ENCODE measurements at places on chromosomes 16 and 17.

DNA sequence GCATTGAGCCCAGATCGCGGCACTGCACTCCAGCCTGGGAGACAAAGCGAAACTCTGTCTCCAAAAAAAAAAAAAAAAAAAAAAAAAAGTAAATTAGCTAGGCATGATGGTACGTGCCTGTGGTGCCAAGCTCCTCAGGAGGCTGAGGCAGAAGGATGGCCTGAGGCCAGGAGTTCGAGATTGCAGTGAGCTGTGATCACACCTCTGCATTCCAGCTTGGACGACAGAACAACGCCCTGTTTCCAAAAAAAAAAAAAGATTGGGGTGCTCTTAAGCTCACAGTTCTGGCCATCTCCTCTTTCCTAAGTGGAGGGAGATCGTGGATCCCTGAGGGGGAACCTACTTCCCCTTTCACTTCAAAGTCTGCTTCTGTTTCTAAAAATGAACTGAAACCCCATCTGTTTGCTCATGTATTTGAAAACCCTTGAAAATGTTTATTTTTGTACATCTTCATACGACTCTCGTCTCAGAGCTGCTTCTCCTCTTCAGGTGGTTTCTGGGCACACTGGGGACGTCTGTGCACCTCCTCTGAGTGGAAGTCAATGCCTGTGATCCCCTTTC is 138.8 kb downstream of the PRKCA start:
- no peaks in the 10 kb centered on the region for H3K27me3 ChIP-seq
- no peak overlapping the region for H3K27ac ChIP-seq
- no peaks in the 10 kb centered on the region for H3K36me3 ChIP-seq
- no peak for DNase-seq
- no peak overlapping the region for H3K4me3 ChIP-seq

DNA sequence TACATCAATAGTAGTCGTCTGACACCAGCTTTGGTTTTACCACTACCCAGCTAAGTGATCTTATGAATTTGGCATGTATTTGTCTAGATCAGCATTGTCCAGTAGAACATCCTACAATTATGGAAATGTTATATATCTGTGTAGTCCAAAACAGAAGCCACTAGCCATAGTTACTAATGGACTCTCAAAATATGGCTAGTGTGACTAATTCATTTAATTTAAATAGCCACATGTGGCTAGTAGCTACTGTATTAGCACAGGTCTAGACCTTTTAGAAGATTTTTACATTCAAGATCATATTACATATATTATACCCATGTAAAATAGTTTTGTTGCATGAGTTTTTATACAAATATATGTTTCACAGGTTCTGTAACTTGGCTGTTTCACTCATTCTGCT is 27.0 kb upstream of the NFAT5 start:
- H3K27me3 ChIP-seq: no peaks in the 10 kb centered on the region
- no peak overlapping the region for H3K27ac ChIP-seq
- DNase-seq: no peak
- H3K4me3 ChIP-seq: no peak overlapping the region

DNA sequence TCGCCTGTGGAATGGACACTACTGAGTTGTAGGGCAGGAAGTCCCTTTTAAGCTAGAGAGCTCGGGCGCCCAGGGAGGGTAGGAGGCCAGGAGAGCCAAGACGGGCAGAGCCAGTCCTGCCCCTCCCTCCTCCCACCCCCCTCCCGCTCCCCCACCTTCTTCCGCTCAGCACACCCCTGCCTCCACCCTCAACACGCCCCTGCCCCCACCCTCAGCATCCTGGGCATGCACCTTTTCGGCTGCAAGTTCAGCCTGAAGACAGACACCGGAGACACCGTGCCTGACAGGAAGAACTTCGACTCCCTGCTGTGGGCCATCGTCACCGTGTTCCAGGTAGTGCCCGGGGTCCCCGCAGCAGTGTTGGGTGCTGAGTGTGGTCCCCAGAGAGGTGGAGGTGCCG is 18.3 kb downstream of the TPSG1 start:
- no peak for DNase-seq
- no peaks in the 10 kb centered on the region for H3K4me1 ChIP-seq
- no peaks in the 10 kb centered on the region for H3K36me3 ChIP-seq
- H3K27ac ChIP-seq: no peak overlapping the region
- no peaks in the 10 kb centered on the region for H3K27me3 ChIP-seq

DNA sequence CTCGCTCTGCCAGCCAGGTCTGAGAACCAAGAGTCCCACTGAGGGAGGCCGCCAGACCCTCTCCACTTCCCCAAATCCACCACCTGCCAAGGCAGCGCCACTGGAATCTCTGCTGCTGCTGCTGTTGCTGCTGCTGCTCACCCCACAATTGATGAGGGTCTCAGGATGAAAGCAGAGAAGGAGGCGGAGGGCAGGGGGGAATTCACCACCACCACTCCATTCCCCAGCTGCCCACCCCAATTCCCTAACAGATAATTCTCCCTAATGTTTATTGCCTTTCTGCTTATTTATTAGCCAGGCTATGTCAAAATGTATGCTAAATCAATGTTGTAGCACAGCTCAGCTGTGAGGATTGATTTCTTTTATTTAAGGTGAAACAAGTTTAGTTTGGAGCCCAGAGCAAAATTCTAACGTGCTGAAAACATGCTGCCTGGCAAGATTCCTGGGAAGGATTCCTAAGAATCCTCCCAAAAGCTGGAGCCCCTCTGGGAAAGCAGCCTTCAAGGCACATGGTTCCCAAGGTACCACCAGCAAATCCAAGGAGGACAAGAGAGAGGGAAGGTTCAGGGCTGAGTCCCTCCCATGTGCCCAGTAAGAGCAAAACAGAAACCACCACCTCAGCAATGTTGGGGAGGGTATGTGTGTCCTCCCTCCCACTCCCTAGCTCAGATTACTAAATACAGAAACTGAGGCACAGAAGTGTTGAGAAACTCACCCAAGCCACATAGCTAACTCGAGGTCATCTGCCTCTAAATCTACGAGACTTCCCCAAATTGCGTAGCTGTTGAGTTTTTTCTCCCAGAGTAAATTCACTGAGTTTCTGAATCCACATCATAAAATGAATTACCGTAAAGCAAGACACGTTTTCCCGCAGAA is 12.2 kb upstream of the CDH5 start:
- H3K27me3 ChIP-seq: no peaks in the 10 kb centered on the region
- H3K4me1 ChIP-seq: no peaks in the 10 kb centered on the region
- H3K27ac ChIP-seq: no peak overlapping the region
- DNase-seq: no peak

DNA sequence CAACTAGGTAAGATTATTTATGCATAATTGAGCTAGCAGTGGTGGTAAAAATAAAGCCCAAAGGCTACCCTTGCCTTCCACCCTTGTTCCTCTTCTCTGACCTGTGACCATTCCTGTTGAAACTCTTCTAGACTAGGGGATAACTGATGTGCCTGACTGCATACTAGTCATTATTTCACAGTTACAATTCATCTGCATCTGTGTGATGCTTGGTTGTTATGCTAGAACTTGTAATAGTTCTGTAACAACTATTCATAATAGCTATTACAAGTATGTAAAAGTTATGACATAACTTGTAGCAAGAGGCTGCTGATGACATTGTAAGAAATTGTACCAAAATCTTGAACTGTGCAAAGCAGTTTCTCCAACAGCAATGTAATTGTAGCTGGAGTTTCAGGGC is 2.4 kb upstream of the VAC14 start:
- no peak overlapping the region for H3K27ac ChIP-seq
- no peak overlapping the region for H3K4me3 ChIP-seq
- DNase-seq: no peak

DNA sequence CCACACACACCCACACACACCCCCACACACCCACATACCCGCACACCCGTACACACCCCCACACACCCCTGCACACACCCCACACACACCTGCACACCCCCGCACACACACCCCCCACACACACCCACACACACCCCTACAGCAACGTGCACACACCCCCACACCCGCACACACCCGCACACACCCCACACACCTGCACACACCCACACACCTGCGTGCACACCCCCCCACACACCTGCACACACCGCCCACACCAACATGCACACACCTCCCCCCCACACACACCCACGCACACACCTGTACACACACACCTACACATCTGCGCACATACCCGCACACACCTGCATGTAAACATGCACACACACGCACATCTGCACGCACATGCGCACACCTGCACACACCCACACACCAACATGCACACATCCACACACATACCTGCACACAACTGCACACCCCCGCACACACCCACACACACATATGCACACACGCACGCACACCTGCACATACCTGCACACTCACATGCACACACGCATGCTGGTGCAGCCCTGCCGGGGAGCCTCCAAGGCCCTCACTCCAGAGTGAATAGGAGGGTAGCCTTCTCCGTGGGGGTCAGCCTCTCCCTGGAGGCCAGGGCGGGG is 7.5 kb downstream of the ASPSCR1 start:
- H3K4me1 ChIP-seq: no peaks in the 10 kb centered on the region
- H3K4me3 ChIP-seq: no peak overlapping the region
- no peaks in the 10 kb centered on the region for H3K27me3 ChIP-seq
- H3K27ac ChIP-seq: no peak overlapping the region
- peaks cover 7% of the 10 kb centered on the region for H3K36me3 ChIP-seq

GRCh38 chr17:40938981-40939380 is 1.5 kb upstream of the KRT23 start:
- no peaks in the 10 kb centered on the region for H3K27me3 ChIP-seq
- no peak overlapping the region for H3K4me3 ChIP-seq
- DNase-seq: no peak
- no peaks in the 10 kb centered on the region for H3K36me3 ChIP-seq
- no peak overlapping the region for H3K27ac ChIP-seq

DNA sequence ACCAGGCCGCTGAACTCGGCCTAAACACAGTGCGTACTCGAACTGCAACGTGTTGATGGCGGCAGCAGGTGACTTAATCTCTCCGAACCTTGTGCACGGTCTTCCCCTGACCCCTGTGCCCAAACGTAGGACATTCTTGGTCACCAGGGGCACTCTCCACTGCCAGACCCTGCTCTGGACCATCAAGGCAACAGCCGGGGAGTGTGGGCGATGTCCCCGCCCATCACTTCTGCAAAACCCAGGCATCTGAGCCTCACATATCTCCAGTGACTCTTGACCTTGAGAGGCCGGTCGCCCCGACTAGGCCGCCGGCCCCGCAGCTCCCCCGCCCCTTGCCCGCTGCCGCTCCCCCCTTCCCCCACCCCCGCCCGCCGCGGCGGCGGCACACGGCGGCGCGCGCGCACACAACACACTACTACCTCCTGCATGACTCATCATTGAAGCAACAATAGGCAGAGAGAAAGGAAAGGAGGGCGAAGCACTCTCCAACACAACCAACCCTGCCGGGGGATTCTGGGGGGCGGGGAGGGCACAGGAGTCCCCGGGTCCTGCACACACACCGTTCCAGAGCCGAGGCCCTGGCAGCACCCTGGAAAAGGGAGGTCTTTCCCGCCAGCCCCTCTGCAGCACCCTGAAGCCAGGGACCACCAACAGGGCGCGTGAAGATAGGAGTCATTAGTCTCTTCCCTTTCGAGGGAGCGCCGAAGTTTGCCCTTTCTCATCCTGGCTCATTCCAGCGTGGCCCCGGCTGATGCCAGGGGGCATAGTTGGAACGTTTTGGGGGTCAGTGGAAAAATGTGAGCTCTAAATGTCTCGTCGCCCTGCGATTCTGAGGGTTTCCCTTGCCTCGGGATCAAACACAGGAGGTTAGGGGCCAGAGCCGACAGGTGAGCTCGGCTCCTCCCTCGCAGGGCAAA is 1.9 kb downstream of the MNT start:
- no peaks in the 10 kb centered on the region for H3K27me3 ChIP-seq
- peaks cover 71% of the 10 kb centered on the region for H3K4me1 ChIP-seq
- peak; percentile 64 for DNase-seq
- no peaks in the 10 kb centered on the region for H3K36me3 ChIP-seq
